ENCODE measurements at places on chromosomes 11 and 22.

DNA sequence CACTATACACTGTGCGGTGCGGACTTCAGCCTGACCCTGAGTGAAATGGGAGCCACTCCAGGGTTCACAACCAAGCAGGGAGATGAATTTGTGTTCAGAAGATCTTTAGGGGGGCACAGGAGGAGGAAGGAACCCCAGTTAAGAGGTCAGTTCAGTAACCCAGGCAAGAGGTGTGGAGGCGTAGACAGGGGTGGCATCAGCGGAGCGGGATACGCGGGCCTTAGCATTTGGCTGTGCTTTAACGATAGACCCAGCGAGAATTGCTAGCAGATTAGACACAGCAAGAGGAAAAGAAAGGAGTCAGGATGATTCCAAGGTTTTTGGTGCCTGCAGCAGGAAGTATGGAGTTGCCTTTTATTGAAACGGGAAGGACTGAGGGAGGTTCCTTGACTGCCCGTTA, 46.8 kb downstream of the CTTN start:
- no peak for DNase-seq

DNA sequence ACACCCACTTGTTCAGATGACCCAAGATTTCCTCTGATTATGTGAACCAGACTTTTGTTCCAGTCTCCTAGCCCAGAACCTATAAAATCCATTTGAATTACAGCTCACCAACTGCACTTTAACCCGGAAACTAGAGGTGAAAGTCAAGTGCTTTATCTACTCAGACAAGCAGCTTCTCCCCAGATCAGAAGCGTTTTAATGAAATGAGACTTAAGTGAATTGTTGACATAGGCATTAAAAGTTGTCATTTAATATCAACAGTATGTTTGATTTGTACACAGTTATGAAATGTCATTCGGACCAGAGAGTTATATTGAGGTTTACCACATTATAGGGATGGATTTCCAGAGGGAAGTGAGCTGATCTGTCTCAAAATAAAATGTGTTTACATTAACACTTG, 52.0 kb downstream of the CADM1 start:
- DNase-seq, result no peak

- no peak for DNase-seq
Observed at GRCh38 chr11:120501976-120502755, 9.4 kb upstream of the GRIK4 start.

- DNase-seq, result no peak
Observed at GRCh38 chr11:1113405-1114201, 38.9 kb downstream of the MUC2 start.

- DNase-seq, result peak; percentile 76
Observed at GRCh38 chr11:118792570-118793124, 1.7 kb upstream of the DDX6 start.

DNA sequence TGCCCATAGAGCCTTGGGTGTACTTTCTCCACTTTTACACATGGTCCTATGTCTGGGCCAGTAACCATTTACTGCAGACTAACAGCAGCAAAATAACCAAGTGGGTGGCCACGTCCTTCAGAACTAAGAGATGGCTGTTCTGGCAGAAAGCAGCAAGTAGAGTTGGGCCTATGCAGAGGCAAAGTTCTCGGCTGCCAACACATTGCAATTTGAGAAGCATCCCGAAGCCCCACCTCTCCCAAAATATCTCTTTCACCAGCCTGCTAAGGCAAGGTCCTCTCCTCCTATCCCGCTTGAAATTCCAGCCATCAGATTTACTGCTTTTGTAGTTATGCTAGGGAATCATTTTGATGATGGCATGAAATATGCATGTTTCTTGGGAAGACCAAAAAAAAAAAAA, 118.5 kb upstream of the APOA1 start:
- no peak for DNase-seq

DNA sequence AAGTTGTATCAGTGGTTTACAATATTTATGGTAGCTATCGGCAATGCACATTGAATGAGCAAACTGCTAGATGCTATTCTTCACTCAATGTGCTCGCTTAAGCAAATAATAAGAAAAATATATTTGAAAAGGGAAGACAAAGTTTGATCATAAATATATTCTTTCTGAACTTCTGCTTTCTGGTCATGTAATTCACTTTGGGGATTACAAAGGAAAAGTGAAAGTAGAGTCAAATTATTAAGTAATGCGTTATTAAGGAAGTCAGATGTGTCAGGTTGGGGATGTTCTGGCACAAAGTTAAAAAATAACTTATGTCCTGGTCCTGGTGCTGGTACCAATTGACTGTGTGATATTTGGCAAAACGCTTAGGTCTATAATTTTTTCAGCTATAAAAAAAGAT, 98.0 kb upstream of the TRIM77 start:
- no peak for DNase-seq

- no peak for DNase-seq
Observed at GRCh38 chr22:25976356-25976755, 192.9 kb upstream of the SEZ6L start.

DNA sequence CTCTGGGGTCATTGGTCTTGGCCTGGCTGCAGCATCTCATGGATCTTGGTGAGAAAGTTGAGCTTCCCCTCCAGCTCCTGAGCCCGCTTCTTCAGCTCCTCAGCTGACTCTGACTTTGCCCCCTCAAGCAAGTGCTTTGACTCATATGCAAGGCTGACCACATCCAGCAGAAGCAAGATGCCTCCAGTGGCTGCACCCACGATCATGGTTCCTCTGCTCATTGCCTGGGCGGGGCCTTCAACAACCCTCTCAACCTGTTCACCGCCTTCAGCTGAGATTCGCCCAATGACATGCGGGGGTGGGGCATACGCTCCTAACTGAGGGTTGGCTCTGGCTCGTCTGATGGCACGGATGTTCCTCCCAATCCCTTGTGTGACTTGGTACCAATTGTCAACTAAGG, 11.9 kb downstream of the APOL2 start:
- DNase-seq, result no peak

DNA sequence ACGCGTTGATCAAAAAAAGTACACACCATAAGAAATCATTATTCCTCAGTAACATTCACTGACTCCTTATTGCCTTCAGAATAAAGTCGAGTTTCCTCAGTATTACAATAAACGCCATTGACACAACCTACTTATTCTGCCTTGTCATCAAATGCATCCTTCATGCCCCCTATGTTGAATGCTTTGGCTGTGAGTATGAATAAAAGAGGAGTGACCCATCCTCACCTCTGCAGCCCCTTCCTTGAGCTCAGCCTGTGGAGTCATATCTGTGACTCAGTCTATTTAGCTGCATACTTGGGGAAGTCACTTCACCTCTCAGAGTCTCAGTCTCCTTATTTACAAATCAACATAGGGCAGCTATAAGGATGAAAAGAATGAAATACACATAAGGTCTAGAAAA, 65.1 kb downstream of the USP35 start:
- no peak for DNase-seq

- no peak for DNase-seq
Observed at GRCh38 chr11:101880222-101880621, 34.6 kb upstream of the CEP126 start.

GRCh38 chr11:125390946-125391345, 105.1 kb downstream of the FEZ1 start:
- DNase-seq, result no peak

DNA sequence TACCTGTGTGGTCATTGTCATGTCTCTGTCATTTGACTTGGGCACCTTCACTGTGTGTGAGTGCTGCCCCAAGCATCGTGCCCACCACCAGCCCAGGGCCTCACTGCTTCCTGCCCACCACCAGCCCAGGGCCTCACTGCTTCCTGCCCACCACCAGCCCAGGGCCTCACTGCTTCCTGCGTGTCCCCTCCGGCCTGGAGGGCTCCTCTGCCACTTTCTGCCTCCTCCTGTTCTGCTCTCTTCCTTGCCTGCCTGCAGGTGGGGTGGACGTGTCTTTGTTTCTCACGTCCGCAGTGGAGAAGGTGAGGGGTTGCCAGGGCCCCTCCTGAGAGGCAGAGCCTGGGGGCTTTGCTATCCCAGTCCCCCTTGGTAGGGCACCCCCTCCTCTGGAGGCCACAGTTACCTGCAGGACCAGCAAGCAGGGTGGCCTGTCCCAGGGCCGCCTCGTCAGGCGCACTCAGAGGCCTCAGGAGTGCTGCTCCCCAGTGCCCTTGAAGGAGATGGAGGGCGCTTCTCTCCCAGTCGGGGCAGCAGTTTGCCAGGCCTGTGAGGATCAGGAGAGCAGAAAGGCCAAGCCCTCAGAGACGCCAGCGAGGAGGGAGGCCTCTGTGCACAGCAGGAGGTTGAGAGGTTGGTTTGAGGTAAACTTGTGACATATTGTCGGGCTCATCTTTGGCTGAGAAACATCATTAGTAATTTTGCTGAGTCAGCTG, 290.7 kb downstream of the TBC1D22A start:
- DNase-seq, result no peak

DNA sequence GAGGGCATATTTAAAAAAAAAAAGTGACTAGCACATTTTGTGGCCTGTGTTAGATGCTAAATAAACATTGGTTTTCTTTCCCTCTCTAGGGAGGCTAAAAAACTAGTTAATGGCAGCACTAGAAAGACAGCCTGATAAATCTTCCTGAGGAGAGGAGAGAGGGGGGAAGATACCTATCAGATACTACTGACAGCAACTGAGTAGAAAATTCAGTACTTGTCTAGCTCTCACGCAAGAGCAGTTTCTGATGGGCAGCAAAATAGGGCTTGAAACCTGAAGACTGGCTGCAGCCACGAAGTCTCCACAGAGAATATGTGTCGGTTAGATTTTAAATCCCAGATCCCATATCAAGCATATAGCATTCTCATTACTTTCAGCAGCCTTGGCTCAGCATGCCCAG, 388.2 kb downstream of the KCNA4 start:
- no peak for DNase-seq

- no peak for DNase-seq
Observed at GRCh38 chr11:125603207-125603606, 10.6 kb downstream of the STT3A start.

DNA sequence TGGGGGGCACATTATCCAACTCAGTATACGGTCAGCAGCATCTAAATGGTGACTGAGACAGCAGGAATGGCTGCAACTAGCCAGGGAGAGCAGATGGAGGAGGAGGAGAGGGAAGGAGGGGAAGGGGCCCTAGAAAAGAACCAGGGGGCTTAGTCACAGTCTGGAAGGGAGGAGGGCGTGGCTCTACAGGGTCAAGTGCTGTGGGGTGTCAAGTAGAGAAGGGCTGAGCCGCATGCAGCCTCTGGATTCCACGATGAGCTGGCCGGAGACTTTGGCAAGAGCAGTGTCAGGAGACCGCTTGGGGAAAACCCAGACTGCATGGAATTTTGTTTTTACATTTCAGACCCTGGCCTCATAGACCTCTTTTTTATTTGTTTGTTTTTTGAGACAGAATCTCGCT, 25.8 kb upstream of the PPFIA1 start:
- no peak for DNase-seq

GRCh38 chr11:36314434-36314767, 18.3 kb downstream of the PRR5L start:
- no peak for DNase-seq

GRCh38 chr11:6693342-6694228, 10.4 kb upstream of the MRPL17 start:
- peak; percentile 46 for DNase-seq

GRCh38 chr22:33918676-33919365, 1.5 kb downstream of the LARGE1 start:
- DNase-seq, result no peak

- no peak for DNase-seq
Observed at GRCh38 chr11:47453365-47453764, 4.4 kb upstream of the RAPSN start.

GRCh38 chr11:34972366-34972765, 55.9 kb downstream of the PDHX start:
- DNase-seq, result no peak

- DNase-seq, result no peak
Observed at GRCh38 chr11:68932358-68932757, 28.7 kb downstream of the IGHMBP2 start.

GRCh38 chr11:20090654-20091374, 69.5 kb downstream of the DBX1 start:
- DNase-seq, result no peak

DNA sequence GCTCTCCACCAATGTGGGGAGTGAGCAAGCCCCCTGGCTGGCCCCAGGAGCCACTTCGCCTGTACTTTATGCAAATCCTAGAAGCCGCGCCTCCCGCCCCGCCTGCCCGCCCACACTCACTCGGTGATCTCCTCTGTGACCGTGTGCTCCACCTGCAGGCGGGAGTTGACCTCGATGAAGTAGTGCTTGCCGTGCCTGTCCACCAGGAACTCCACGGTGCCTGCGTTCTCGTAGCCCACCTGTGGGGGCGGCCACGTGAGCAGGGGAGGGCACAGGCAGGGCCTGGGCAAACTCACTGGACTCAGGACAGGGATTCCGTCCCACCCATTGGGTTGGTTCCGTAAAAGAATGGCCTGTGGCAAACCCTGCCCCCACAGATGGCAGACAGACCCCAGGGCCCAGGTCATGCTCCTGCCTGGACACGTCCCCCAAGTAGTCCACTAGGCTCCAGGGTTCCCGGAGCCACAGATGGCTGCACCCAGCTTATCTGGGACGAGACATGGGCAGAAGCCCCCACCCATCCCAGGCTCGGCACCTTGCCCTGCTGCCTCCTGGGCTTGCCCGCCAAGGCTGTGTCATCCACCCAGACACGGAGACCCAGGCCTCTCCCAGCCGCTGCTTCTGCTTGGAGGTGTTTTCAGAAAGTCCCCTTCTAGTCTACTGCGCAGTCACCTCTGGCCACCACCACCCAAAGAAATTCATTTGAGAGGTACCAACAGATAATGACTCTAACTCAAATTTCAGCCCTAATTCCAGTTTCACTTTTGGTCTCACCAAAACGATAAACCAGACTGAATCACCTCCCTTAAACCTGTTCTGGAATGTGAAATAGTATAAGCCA, 12.1 kb downstream of the LRFN4 start:
- peak; percentile 82 for DNase-seq

GRCh38 chr22:37442537-37442936, 15.3 kb upstream of the ELFN2 start:
- no peak for DNase-seq

DNA sequence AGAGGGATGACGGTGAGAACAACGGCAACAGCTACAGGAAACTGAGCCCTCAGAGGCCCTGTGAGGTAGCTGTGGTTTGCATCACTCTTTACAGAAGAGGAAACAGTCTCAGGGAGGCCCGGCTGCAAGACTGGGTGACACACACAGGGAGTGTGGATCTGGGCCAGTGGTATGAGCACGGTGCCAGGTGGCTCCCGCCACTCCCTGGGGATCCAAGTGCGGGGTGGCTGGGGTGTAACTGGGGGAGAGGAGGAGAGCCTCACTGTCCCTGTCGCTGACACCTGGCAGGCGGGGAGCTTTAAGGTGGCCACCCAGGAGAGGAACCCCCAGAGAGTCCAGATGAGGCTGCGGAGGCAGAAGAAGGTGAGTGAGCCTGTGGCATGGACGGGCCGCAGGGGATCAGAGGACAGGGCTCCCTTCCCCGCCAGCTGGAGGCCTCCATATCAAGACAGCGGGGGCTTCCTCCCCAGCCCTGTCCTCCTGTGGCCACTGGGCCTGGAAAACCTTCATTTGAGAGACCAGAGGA, 5.6 kb downstream of the RGL4 start:
- DNase-seq, result peak; percentile 85

- DNase-seq, result no peak
Observed at GRCh38 chr22:23824476-23825245, 14.1 kb downstream of the DERL3 start.
